ENCODE measurements at places on chromosomes 3 and 15. TPM values are rescaled to one million over a fixed set of nuclear protein-coding genes. Genes with fewer than 3 reads are reported as not detected.

ISL2 gene
- total RNA-seq: not detected

HRG gene
- total RNA-seq: not detected

DNA sequence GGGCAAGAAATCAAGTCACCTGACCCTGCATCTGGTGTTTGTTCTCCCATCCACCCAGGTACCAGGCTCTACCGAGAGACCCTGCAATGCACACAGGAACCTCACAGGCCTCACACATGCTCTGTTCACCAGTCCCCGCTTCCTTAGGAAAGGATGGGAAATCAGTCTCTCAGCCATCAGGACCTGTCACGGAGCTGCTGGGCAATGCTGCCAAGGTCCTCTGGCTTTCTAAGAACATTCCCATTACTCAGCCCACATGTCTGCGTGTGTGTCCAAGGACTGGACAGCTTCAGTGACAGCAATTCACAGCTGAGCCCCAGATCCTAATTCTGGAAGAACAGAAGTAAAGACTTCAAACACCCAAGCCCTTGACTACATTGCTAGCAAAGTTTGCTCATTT is 6.5 kb upstream of the SRGAP3 start:
- no peak for ATAC-seq

DNA sequence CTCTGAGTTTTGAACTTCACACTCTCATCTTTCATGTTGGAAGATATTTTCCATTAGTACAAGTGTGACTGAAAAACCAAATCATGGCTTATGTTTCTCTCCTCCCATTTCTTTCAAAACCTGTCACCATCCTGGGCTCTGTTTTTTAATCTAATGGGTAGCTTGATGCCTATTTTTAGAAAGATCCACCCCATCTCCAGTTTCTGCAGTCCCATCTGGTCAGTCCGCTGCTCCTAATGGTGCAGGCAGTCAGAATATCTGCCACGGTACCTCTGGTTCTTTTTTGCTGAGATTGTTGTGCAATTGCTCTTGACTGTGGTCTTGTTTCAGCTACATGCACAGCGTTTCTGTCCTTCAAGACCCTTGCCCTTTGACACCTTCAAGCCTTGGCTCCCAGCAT is 240.9 kb upstream of the CADM2 start:
- no peak for ATAC-seq

GRCh38 chr3:25888892-25889524 is 99.1 kb downstream of the OXSM start:
- no peak for ATAC-seq

DNA sequence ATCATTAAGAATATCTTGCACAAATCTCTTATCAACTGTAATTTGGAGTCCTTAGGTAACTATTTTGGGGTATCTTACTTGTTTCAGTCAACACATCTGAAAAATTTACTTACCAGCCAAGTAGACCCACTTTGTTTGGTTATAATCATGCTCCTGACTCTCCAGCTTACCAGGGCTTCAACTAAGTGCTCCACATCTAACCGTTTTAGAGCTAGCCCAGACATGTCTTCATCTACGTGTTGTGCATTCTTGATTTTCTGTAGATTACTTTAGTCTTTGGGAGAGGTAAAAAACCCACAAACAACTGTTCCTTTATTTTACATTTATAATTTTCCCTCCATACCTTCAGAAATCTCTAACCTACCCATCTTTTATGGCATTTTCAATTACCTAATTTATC is 17.2 kb downstream of the EAF2 start:
- ATAC-seq: no peak

DNA sequence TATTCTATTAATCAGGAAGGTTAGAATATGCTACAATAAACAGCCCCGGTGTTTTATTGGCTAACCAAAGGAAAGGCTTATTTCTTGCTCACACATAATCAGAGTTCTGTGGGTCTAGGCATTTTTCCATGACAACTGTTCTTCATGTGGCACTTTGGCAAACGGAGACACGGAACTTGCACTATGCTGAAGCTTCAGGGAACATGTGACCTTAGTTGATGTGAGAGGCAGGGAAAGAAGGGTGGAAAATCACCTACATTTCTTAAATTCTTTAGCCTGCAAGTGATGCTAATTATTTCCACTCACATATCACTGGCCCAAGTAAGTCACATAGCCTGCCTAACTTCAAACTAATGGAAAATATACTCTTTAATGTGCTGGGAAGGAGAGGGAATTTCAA is 344.6 kb downstream of the SV2B start:
- no peak for ATAC-seq

GRCh38 chr15:92122259-92122658 is 268.8 kb downstream of the SLCO3A1 start:
- ATAC-seq: peak; percentile 57

GRCh38 chr3:131701153-131701770 is 198.5 kb upstream of the MRPL3 start:
- ATAC-seq: no peak

DNA sequence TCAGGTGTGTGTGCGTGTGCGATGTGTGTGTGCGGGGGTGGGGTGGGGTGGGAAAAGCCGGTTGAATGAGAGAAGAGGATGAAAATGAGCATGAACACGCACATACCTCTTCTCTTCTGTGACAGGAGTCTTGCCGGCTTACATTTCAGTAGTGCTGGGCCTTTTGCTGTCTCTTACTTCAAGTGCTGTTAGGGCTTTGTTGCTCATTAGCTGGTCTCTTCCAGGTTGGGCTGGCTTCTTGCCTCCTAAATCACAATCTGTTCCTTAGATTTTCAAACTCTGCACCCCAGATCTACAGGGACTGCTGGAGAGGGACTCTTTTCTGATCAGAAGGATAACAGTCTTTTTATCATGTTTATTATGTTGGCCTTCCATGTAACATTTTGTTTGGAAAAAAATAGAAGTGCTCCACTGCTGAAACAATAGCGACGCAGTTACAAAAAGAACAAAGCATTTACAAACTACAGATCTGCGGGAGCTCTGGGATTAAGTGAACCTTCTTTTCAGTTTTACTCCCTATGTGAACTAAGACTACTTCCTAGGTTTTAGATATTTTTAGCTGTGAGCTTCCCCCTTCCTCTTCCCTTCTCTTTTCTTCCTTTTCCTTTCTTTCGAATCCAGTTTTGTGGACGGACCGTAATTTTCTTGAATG is 48.5 kb downstream of the USP13 start:
- ATAC-seq: no peak

- no peak for ATAC-seq
These were observed 39.7 kb downstream of the ARHGEF3 start for GRCh38 chr3:56761887-56762651.

DNA sequence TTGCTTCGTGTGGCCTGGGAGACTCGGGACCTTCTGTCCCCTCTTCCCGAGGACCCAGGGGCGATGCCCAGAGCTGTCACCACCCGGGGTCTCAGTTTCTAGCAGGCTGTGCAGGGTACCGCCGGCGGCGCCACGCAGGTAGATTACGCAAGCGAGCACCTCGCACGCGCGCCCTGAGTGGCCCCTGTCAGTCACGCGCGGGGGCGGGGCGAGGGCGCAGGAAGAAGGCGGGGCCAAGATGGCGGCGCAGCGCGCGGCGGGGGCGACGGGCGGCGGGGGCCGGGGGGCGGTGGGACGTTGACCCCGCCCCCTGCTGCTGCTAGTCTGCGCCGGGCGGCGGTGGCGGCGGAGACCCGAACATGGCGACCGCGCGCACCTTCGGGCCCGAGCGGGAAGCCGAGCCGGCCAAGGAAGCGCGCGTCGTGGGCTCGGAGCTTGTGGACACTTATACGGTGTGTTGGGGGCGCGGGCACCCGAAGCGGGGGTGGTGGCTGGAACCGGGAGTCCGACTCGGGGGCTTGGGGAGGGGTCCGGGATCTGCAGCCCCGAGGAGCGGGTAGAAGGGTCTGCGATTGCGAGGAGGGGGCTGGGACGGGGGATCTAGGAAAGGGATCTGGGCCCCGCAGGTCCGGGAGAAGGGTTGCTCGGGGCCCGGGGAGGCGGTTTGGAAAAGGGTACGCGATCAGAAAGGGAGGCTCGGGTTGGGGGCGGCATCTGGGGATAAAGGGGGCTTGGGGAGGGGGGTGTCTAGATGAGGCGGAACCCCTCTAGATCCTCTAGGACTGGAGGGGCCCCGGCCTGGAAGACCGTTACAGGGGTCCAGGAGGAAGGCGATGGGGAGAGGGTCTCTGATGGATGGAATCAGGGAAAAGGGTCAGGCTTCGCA is at the start of gene NISCH:
Gene NISCH, plus strand, starts transcription at position 322 of the 886 bp plus-strand sequence. Its CDS starts 38 bp downstream, at position 360.
- ATAC-seq: peak; percentile 94

- no peak for ATAC-seq
These were observed 524.7 kb downstream of the DIPK2A start for GRCh38 chr3:144496141-144496835.

All from activated T-helper 17 cell treated with anti-CD3 and anti-CD28 coated beads, Interleukin-2, amount 50 U/mL, for 72 hours (primary cell).